Sigmoid colon (tissue), 7 donors: ENCODE measurements at places on chromosomes 16 and 17. TPM values are rescaled to one million over a fixed set of nuclear protein-coding genes. Genes with fewer than 3 reads are reported as not detected.

DNA sequence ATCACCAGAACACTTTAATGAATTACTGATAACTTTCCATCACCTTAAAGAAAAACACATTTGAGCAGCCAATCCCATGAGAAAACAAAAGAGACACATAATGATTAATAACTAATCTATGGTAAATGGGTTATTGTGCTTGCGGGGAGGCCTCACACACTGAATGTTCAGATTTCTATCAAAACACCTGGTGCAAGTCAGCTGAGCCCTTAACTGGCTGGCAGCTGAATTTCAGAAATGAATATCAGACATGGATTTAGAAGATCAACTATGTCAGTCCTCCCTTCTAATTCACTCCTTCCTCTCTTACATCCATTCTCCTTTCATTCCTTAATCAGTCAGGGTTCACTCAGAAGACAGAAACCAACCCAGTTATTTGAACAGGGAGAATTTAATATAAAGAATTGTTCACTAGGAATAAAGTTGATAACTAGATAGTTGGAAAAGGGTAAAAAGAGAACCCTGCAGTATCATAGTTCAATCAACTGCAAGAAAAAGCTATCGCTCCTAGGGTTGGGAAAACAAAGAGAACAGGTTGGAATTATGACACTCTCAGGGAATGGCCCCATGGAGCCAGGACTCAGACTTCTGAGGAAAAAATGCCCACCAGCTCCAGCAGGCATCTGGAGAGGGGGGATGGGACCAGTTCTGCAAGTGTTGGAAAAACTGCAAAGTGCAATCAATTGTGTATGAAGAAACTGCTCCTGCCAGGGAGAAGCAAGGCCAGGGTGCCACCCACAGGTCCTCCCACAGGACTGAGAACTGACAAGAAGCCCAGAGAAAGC is 577.1 kb upstream of the CDH5 start:
- DNase-seq: no peak
- no peaks in the 10 kb centered on the region for H3K27me3 ChIP-seq

DNA sequence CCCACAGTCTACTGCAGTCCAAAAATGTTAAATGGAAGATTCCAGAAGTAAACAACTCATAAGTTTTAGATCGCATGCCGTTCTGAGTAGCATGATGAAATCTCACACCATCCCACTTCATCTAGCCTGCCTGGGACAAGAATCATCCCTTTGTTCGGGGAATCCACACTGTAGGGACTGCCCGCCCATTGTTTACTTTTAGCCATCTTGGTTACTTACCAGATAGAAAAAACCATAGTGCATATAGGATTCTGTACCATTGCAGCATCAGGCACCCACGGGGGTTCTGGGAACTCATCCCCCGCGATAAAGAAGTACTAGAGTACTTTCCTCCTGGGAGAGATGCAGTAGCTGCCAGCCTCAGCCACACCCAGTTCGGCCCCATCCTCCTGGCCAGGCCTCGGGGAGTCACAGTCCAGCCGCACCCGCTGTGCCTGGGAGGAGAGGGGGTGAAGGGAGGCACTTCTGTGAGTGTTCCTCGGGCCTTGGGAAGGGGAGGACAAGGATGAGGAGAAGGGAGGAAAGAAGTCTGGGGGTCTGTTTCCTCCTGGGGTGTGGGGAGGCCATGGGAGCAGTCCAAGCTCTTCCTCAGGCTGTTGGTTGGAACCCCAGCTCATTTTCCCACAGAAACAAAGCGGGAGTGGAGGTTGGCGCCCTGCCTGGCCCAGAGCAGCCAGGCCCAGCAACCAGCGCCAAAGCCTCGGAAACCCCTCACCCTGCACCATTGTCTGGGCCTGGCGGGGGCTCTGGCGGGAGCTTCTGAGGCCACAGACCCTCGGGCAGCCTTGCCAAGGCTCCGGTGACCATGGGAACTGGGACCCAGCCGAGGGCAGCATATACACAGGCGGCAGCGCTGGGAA is 8.9 kb downstream of the TRIM47 start:
- peak overlapping the region; percentile 31 for H3K4me3 ChIP-seq
- no peaks in the 10 kb centered on the region for H3K36me3 ChIP-seq
- peak overlapping the region; percentile 97 for H3K27ac ChIP-seq
- no peaks in the 10 kb centered on the region for H3K27me3 ChIP-seq
- H3K4me1 ChIP-seq: peaks cover 5% of the 10 kb centered on the region

- DNase-seq: no peak
- no peaks in the 10 kb centered on the region for H3K36me3 ChIP-seq
- H3K27me3 ChIP-seq: peaks cover 11% of the 10 kb centered on the region
- no peak overlapping the region for H3K4me3 ChIP-seq
- H3K27ac ChIP-seq: no peak overlapping the region
These were observed 74.2 kb upstream of the MED9 start for GRCh38 chr17:17402558-17402957.

DNA sequence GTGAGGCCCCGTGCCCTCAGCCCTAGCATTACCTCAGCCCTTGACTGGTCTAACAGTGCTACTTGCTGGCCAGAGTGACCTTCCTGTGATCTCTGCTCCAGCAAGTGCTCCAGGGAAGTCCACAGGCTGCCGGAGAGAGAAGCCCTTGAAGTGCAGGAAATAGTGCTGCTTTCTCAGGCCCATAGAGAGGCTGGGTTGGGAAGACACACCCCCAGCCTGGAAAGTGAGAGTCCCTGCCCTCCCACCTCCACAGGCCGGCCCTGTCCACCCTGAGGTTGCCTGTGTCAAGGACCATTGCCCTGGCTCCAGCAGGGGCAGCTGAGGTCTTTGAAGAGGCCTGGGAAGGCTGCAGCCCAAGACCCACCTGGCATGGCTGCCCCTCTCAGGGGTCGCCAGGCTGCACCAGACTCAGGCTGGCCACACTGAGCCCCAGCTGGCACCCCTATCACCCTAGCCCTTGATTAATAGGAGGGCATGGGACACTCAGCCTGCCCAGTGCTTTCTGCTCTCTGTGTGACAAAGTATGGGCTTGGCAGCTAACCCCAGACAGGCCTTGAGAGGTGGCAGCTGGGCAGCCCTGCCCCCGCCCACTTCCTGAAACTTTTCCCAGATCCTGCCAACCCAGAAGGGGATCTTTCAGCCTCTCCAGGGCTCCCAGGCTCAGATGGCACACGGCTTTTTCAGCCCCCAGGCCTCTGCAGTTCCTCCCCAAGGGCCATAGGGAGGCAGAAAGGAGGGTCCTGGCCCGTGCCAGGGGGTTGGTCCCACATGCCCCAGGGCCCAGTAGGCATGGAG is 21.7 kb downstream of the ATP6V0D1 start:
- H3K4me1 ChIP-seq: peaks cover 72% of the 10 kb centered on the region
- H3K27me3 ChIP-seq: no peaks in the 10 kb centered on the region
- H3K36me3 ChIP-seq: no peaks in the 10 kb centered on the region
- no peak overlapping the region for H3K4me3 ChIP-seq

- H3K4me1 ChIP-seq: no peaks in the 10 kb centered on the region
- peaks cover 5% of the 10 kb centered on the region for H3K36me3 ChIP-seq
- no peak for DNase-seq
- H3K27ac ChIP-seq: no peak overlapping the region
- H3K4me3 ChIP-seq: no peak overlapping the region
These were observed 25.7 kb downstream of the ZSWIM7 start for GRCh38 chr17:15973834-15974233.

DNA sequence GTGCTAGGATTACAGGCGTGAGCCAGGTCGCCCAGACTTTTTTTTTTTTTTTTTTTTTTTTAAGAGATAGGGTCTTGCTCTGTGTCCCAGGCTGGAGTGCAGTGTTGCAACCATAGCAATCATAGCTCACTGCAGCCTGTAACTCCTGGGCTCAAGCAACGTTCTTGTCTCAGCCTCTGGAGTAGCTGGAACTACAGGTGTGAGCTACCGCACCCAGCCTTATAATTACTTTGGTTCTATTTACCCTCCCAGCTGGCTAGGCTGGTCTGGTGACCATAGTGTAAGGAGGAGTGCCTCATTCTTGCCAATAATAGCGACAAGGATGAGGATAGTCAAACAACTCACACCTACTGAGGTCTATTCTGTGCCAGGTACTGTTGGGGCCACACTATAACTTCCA is 39.6 kb upstream of the USP7 start:
- no peaks in the 10 kb centered on the region for H3K36me3 ChIP-seq
- H3K4me1 ChIP-seq: no peaks in the 10 kb centered on the region
- H3K27me3 ChIP-seq: no peaks in the 10 kb centered on the region
- no peak for DNase-seq

- H3K4me3 ChIP-seq: peak overlapping the region; percentile 90
- DNase-seq: peak; percentile 77
- no peaks in the 10 kb centered on the region for H3K36me3 ChIP-seq
- peak overlapping the region; percentile 92 for H3K27ac ChIP-seq
- no peaks in the 10 kb centered on the region for H3K4me1 ChIP-seq
These were observed 1.1 kb upstream of the GIT1 start for GRCh38 chr17:29590411-29591145.

GRCh38 chr16:84647828-84648594 is at the start of gene KLHL36:
KLHL36 (plus strand) TSS chr16:84648511; CDS start chr16:84650868, 2,357 bp downstream.
- peaks cover 20% of the 10 kb centered on the region for H3K36me3 ChIP-seq
- peak within 1 kb of the TSS; percentile 90 for H3K27ac ChIP-seq
- no peaks in the 10 kb centered on the region for H3K27me3 ChIP-seq
- DNase-seq: peak; percentile 73
- H3K4me1 ChIP-seq: peaks cover 31% of the 10 kb centered on the region

- no peaks in the 10 kb centered on the region for H3K36me3 ChIP-seq
- no peak for DNase-seq
- no peaks in the 10 kb centered on the region for H3K27me3 ChIP-seq
- H3K4me1 ChIP-seq: no peaks in the 10 kb centered on the region
These were observed 80.1 kb downstream of the VAT1L start for GRCh38 chr16:77868478-77868877.

- no peaks in the 10 kb centered on the region for H3K4me1 ChIP-seq
- no peak for DNase-seq
- H3K36me3 ChIP-seq: no peaks in the 10 kb centered on the region
These were observed 818.6 kb downstream of the KCNJ2 start for GRCh38 chr17:70987867-70988340.

- H3K4me1 ChIP-seq: no peaks in the 10 kb centered on the region
- H3K36me3 ChIP-seq: no peaks in the 10 kb centered on the region
- DNase-seq: no peak
These were observed 30.1 kb downstream of the PIPOX start for GRCh38 chr17:29073045-29073444.

DNA sequence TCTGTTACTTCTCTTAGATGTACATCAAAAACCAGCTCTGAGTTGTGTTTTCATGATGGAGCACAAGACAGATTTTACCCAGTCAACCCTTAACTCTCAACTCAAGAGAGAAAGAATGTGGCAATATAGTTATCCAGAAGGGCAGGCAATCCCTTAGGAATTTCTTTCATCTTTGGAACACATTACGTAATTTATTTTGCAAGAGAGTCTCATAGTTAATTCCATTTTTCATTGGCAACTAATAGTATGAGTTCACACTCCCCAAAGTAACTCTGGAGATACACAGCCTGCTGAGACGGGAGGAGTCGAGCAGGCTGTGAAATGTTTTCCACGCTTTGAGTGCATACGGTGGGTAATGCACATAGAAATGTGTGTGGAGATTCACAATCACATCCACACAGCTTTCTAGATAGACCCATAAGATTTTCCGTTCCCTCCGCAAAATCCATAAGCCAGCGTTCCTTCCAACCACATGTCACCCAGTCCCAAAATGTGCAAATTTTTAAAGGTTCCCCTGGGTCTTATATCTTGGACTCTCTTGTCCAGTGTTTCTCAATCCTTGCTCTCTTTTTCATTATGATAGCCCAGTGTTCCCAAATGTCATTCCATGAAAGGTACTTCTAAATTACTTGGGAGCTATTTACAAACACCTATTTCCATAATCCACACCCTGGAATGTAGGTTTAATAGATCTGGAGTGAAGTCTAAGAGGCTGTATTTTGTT is 8.4 kb upstream of the CDRT4 start:
- H3K36me3 ChIP-seq: no peaks in the 10 kb centered on the region
- no peaks in the 10 kb centered on the region for H3K27me3 ChIP-seq
- no peak overlapping the region for H3K4me3 ChIP-seq

DNA sequence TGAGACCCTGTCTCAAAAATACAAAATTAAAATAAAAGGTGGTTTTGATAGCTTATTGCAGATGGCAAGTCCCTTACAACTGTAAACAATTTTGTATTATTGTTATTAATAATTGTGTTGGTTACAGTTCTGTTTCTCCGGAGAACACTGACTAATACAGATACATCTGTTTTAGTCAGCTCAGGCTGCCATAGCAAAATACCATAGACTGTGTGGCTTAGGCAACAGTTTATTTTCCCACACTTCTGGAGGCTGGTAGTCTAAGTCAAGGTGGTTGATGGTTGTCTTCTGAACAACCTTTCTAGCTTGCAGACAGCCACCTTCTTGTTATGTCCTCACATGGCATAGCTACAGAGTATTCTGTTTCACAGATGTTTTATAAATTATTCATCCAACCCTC is 14.2 kb upstream of the IL21R start:
- H3K27me3 ChIP-seq: no peaks in the 10 kb centered on the region
- no peak for DNase-seq
- H3K27ac ChIP-seq: no peak overlapping the region

DNA sequence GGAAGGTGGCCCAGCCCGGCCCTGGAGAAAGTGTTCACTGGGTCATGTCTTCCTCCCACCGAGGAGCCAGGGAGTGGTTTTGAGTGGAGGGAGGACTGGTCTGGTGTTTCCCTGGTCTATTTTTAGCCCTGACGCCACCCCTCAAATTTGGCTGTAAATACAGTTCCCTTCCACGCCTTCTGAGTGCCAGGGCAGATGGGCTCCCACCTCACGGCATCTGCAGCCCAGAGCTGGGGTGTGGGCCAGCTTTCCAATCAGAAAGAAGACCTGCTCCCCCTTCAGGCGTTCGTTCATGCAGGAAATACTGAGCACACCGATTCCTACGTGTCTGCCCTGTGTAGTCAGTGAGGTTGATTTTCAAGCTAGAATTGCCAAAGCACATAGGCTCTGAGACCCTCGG is 53.7 kb downstream of the SNX20 start:
- peak overlapping the region; percentile 46 for H3K27ac ChIP-seq
- no peaks in the 10 kb centered on the region for H3K27me3 ChIP-seq
- DNase-seq: peak; percentile 91
- no peak overlapping the region for H3K4me3 ChIP-seq
- H3K4me1 ChIP-seq: peaks cover 28% of the 10 kb centered on the region

DNA sequence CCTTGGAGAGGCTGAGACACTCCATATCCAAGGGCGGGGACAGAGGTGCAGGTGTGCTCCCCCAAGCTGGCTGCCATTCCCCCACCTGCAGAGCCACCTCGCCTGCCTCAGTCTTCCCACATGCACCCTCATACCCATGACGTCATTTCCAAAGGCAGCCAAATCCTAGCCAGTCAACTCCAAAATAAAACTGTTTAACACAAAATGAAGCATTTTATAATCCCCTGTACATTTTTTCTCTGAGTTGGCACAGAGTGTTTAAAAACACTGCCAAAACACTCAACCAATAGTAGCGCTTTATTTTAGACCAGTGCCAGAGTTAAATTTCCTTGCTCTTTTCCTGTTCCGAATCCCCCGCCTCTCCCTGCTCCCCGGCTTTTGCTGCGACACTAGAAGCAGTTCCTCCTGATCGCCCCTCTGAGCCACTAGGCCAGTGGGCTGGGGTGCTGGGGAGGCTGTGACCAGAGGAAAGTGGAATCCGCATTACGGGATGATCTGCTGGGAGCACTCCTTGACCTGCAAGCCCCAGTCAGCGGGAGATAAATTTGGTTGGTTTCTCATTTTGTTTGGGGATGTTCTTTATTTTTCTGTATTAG is 139.5 kb downstream of the ZNF423 start:
- no peak for DNase-seq
- no peaks in the 10 kb centered on the region for H3K36me3 ChIP-seq
- H3K27me3 ChIP-seq: no peaks in the 10 kb centered on the region

GRCh38 chr16:3065069-3065741 is at the start of gene IL32:
IL32 (plus strand) TSS chr16:3065640; CDS start chr16:3065812, 172 bp downstream.
- no peaks in the 10 kb centered on the region for H3K27me3 ChIP-seq
- peak; percentile 90 for DNase-seq
- peak within 1 kb of the TSS; percentile 29 for H3K27ac ChIP-seq

The ITGAL gene
- polyA plus RNA-seq: 2.8 TPM

The RRAD gene
- polyA plus RNA-seq: 5.5 TPM

The KRT24 gene
- polyA plus RNA-seq: not detected

The EVPL gene
- 4.8 TPM for polyA plus RNA-seq
